ENCODE measurements at places on chromosomes 6 and 20.

DNA sequence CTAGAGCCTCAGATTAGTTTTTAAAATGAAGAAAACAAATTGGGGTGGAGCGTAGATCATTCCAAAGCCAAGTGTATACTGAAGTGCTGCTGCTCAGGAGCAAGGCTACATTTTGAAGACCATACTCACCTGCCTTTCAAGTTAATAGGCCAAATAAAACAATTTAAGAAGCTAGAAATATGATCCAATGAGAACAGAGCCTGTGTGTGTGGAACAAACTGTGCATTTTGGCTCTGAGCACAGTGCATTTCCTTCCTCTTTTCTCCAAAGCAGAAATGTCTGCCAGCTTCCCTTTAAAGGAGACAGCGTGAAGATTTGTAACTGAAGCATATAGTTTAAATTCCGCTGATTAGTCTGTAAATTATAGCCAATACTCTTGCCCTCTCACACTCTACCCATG, 3.2 kb upstream of the IFNGR1 start:
- DNase-seq = no peak

DNA sequence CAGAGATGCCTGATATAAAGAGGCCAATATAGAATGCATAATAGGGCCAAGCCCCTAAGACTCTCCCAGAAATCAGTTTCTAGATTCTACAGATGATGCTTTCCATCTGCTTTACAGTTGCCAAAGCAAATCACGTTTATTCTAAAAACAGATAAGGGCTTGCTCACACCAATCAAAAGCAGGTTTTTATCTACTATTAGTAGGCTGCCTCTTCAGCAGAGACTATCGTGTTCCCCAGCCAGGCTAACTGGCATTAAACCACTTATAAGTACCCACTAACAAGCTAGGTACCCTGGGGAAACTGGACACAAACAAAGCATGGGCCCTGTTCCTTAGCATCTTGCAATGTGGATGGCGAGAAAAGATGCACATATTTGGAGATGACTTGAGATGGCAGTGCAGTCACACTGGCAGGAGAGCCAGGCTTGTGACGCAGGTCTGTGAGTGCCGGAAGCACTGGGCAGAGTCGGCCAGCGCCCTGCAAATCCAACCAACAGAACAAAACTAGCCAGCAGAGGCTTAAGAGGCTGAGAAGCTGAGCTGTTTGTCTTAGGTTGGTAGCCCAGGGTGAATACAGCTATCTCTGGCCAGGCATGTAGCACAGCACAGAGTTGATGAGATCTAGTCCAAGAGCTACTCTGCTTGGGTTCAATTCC, 73.4 kb downstream of the GFOD1 start:
- no peak for DNase-seq

DNA sequence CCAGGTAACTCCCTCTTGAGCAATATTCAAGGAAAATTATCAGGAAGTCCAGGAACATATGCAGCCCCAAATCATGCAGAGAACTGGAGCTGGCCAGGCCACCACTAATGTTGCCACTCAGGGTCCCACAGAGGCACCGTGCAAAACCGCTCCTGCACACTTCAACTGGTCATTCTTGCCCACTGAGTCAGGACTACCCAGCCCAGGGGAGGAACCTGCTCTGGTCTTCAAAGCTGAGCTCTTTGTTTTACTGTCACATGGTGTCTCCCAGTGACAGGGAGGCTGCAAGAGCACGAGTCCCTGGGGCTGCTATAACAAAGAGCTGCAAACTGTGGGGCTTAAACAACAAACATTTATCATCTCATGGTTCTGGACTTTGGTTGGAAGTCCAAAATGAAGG, 336.0 kb upstream of the PRDM1 start:
- DNase-seq = no peak

- peak; percentile 22 for DNase-seq
Observed at GRCh38 chr6:56555438-56555872, 87.2 kb downstream of the DST start.

GRCh38 chr6:14015964-14016363, 91.2 kb downstream of the RNF182 start:
- DNase-seq = no peak

DNA sequence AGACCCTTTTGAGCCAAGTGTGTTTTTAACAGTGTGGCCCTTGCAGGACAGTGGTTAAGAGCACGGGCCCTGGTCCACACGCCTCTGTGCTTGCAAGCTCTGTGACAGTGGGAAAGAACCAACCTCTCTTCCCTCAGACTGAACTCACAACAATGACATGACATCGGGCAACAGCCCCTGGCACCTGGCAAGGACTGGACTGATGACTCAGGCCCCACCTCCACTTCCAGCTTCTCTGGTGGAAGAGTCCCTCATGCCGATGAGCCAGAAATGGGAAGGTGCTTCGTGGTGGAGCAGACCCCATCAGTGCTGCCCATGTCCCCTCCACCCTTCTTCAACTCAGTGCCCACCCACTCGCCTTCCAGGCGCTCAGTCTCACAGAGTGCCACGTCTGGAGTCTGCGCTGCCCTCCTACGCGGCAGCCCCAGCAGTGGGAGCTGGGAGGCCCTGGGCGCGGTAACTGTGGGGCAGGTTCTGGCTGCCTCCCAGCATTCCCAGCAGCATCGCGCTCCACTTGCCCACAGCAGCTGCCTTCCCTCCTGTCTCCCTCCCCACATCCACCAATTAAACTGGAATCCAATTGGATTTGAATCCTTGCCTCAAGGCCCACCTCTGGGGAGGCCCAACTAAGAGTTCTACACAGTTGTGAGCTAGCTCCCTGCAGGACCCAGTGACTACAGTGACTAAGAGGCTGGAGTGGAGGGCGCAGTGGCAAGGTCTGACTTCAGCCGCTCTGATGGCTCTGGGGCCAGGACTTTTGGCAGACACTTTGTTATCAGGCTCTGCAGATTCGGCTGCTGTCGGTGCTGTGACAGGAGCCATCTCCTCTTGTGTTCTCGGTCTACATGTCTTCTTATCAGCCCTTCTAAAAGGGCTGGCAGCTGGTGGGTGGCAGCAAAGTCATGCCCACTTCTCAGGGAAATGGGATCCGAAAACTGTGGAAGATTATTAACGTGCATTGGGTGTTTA, 156.8 kb upstream of the MLN start:
- no peak for DNase-seq

DNA sequence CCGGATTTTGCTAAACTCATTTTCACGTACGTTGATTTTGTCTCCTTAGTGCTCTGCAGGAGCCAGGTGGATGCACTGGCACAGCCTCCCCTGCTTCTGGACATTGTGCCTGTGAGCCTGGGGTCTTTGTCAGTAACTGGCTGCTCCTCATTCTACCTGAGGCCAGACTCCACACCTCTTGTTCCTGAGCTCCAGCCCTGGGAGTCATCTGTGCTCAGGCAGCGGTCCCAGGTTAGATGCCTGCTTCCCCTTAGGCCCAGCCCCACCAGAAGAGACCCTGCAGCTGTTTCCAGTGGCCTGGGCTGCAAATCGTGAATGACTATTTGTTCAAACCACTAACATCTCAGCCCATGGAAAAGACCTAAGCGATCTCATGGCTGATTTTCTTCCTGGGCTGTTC, 129.1 kb downstream of the ERMARD start:
- no peak for DNase-seq

GRCh38 chr20:2751878-2752566, 48.4 kb downstream of the CPXM1 start:
- peak; percentile 17 for DNase-seq

DNA sequence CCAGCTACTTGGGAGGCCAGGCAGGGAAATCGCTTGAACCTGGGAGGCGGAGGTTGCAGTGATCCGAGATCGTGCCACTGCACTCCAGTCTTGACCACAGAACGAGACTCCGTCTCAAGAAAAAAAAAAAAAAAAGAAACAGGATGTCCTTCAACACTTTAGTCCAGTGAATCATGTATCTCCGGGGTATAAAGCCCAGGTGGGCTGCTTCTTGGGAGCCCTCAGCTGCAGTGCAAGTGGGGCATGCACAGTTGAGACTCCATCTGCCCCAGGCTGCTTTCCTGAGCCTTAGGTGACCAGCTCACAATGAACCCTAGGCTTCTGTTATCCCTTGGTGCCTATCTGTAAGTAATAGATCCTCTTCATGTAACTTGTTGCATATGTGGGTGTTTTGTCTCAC, 187.1 kb upstream of the RNF24 start:
- no peak for DNase-seq

GRCh38 chr6:6749702-6750491, 161.4 kb downstream of the LY86 start:
- DNase-seq = no peak

DNA sequence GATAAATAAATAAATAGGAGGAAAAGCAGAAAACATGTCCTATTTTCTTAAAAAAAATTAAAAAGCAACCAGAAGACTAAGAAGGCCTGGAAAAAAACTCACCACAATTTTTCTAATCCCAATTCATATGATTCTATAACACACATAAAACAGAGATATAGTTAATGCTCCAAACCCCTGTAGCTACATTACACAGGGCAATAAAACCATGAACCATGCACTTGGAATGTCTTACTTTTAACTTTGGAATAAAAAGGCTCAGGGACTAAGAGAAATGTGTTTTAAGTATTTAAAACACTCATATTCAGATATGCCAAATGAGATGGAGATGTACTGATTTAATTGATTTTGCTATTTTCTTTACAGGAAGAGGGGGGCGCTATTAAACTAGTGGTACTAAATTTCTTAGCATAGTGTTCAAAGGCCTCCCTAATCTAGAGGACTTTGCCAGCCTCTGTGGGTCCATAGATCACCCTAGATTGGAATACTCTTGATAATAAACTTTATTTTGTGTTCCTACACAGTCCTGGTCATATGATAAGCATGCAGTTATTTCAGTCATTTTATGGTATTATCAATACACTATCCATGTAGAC, 30.3 kb upstream of the GCM1 start:
- DNase-seq = no peak

GRCh38 chr6:4937414-4937813, 66.4 kb downstream of the RPP40 start:
- no peak for DNase-seq

GRCh38 chr6:134453792-134454510, 136.0 kb upstream of the SGK1 start:
- DNase-seq = no peak

DNA sequence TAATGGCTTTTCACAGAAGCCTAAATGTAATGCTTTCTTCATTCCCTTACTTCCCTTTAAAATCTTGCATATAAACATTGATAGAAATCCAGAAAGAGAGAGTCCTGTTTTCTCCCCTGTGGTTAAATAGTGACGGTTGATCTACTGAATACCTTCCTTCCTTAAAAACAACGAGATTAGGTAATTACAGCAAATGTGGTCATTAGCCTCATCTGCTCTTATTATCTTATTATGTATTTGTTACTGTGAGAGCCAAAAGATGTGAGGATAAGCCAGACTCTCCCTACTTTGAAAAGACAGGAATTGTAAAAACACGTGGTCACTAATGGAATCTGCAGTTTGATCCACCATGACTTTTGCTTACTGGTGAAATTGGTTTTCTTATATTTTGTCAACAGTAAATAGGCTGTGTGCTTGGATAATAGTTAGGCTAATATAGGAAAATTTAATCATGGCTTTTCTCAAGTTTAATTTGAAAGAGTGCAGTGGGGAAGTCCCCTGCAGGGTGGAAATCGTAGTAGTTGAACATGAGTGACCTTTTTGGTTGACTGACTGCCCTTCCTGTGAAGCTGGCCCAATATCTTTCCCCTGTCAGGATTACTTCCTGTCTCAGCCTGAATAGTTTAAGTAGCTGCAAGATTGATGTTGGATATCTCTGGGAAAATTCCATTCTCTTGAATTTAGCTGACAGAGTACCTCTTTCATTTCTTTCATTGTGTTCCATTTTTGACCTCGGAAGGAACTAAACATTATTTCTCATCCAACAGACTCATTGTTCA, 62.8 kb downstream of the JARID2 start:
- no peak for DNase-seq

DNA sequence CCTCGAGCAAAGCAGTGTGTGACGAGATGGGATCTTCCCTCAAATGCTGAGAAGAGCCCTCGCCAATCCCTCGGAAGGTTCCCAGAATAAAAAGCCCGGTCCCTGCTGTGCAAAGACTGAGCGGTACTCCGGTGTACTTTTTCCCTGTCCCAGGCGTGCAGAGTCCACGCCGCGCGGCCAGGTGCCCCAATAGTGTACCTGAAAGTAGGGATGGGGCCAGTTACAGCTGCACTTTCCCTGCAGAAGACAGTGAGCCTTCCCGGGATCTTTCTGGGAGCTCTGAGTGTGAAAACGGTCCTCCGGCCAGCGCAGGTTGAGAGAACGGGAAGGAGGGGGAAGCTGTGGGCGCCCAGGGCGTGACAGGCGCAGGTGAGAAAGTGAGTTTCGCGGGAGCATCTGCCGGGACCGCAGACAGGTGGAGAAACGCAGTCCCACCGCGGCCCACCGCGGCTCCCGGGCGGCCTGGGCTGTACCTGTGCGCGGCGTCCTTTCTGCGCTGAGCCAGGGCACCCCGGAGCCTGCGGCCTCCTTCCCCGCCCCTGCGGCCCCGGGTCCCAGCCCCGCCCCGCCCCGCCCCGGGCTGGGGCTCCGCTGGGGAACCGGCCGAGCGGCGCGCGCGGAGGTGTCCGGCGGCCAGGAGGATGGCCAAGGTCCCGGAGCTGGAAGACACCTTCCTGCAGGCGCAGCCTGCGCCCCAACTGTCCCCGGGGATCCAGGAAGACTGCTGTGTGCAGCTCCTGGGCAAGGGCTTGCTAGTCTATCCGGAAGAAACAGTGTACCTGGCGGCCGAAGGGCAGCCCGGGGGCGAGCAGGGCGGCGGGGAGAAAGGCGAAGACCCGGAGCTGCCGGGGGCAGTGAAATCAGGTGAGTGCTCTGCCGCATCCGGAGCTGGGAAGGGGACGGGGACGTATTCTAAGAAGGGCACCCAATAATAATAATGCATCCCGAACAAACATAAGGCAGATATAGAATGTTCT, at the start of gene RFX6:
Gene RFX6, plus strand, starts transcription at position 608 of the 977 bp plus-strand sequence. Its CDS starts 34 bp downstream, at position 642.
- peak; percentile 15 for DNase-seq

DNA sequence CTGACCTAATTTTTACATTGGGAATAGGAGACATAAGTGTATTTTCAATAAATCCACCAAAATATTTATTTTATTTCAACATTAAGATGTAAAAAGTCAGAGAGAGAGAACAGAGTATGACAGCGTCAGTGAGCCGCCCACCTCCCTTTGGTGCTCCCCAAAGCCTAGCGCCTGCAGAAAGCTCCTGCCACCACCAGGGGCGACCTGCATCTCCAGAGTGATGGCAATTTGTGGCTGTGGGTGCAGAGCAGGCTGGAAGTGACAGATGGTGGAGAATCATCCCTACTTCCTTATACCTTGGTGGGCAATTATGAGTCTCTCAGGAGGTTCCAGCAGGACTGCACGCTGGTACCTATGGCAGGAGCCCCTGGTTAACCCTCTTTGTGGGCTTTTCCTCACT, 87.3 kb downstream of the PTPRT start:
- no peak for DNase-seq

DNA sequence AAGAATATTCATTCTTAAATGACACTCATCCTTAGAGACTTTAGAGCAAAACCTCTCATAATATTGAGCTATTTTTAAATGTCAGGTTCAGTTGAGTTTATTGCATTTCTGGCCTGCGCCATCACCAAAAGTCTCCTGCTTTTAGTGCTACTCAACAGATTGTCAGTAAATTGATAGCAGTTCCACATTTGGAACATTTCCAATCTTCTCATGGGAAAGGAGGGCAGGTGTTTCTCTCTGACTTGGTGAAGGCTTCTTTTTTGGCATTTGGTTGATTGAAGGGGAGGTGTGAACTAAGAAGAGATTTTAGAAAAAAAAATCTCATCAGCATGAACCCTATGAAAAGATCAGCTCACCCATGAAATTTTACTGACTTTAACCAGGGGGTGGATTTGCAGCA, 125.9 kb upstream of the INSM1 start:
- DNase-seq = peak; percentile 96
